EL (cell line): ENCODE measurements at places on chromosomes 2 and 18.
A peak's percentile ranks its signal among the peaks of the same experiment; 100 is the strongest.

DNA sequence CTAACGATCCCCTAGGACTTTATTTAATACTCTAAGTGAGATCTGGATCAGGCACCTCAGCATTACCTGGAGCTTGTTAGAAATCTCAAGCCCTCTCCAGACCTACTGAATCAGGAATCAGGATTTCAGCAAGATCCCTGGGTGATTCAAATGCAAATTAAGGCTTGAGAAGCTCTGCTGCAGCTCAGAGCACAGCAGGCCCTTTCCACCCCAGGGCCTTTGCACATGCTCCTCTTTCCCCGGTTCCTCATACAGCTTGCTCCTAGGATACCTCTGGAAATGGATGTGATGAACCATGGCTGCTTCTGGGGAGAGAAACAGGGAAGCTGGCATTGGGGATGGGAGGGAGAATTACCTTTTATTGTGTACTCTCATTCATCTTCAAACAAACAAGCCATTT, 40.3 kb upstream of the MGAT4A start:
- no peak for DNase-seq

- DNase-seq: no peak
Observed at GRCh38 chr18:2448565-2449151, 122.6 kb downstream of the METTL4 start.

GRCh38 chr18:6917072-6917471, 187.6 kb downstream of the ARHGAP28 start:
- peak; percentile 10 for DNase-seq

GRCh38 chr2:100877555-100877954, 57.6 kb downstream of the NPAS2 start:
- peak; percentile 80 for DNase-seq

GRCh38 chr18:78086931-78087330, 837.3 kb downstream of the GALR1 start:
- DNase-seq: no peak

- no peak for DNase-seq
Observed at GRCh38 chr2:206457188-206457634, 13.9 kb downstream of the ADAM23 start.

DNA sequence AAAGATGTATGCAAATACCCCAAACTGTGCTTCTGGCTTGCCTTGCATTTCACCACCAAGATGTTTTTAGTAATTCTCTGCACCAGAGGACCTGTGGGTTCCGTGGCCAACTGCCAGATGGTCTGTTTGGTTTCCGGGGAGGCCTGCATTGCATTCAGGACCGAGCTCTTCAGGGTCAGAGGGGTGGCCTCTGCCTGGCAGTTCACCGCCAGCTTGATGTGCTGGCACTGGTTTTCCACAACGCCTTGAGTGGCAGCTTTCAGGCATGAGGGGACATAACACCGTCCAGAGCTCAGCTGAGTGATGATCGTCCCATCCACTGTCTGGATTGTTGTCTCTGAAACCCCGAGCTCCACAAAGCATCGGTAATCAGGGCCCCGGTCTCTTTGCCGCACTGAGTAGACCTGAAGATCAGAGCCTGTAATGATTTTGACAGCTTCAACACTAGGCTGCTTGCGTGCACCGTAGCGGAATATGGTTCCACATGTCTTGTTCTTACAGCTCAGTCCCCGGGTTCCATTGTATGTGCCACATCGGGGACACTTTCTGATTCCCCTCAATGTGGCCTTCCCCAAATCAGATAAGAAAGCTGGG, 9.4 kb downstream of the C2orf42 start:
- no peak for DNase-seq

- no peak for DNase-seq
Observed at GRCh38 chr2:227464361-227464760, 7.6 kb upstream of the AGFG1 start.

- peak; percentile 20 for DNase-seq
Observed at GRCh38 chr2:86788881-86789686, 1.6 kb downstream of the CD8A start.

DNA sequence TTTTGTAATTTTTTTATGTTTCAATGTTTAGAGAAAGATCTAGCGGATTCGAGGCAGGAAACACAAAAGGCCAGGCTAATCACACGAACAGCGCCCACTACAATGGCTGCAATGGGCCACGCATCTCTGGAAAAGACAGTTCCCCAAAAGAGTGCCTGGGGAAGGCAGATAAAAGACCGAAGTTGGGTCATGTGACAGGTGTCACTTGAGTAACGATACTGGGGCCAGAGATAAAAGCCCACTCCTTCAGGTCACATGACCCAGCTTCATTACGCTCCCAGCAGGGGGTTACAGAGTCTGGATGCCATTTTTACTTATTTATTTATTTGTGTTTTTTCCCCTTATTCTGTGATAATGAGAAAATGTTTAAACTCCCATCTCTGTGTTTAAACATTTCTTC, 95.4 kb downstream of the CDK15 start:
- no peak for DNase-seq

DNA sequence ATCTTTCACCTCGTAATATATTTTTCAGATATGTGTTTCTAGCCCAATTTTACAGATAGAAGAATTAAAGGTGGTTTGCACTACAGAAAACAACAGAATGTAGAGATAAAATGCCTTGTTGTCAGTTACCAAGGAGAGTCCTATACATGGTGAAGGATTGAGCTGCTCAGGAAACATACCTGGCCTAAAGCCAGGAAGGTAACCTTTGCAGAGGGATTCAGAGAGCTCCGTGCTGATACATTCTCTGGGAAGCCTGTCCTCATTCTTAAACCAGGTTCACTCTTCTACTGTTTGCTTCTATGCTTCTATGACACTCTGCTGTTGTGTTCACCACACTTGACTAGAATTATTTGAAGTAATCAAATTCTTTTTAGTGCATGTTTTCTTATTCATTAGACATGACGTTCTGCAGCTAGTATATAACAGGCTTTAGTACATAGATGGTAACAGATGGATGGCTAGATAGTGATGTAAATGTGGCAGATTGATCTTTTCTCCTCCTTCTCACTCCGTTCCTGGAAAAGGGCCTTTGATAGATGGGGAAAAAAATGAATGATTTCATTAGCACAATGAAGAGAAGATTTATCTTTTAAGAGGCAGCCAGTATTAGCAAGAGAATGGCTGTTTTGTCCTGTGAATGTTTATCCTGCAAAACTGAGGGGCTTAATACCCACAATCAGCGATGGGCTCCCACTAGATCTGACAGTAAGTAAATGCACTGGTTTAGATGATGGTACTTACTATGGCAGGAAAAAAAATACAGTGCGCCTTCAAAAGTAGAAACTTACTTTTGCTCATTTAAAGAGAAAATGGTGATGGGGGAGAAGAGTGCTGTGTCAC, 589.6 kb upstream of the FAM98A start:
- no peak for DNase-seq

DNA sequence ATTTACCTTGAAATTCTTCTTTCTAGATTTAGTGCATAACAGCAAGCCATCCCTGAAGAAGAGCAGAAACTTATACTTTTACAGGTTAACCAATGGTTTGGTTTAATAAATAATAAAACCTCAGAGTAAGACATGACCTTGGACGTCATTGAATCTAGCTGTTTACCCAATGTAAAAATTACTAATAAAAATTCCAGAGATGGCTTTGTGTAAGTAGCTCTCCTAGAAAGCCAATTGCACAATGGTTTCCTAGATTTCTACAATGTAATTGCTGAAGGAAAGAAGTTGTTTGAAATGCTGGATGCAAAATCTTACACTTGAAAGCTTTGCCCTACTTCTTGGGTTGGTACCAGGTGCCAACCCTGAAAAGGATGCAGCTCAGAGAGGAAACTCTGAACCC, 1.5 kb downstream of the XDH start:
- peak; percentile 38 for DNase-seq

- DNase-seq: no peak
Observed at GRCh38 chr2:52995424-52995823, 772.2 kb upstream of the CHAC2 start.

- DNase-seq: no peak
Observed at GRCh38 chr2:25991965-25992364, 9.7 kb upstream of the KIF3C start.
